Right lobe of liver (tissue), 6 donors: ENCODE measurements at places on chromosomes 3 and 15. TPM values are rescaled to one million over a fixed set of nuclear protein-coding genes. Genes with fewer than 3 reads are reported as not detected.

DNA sequence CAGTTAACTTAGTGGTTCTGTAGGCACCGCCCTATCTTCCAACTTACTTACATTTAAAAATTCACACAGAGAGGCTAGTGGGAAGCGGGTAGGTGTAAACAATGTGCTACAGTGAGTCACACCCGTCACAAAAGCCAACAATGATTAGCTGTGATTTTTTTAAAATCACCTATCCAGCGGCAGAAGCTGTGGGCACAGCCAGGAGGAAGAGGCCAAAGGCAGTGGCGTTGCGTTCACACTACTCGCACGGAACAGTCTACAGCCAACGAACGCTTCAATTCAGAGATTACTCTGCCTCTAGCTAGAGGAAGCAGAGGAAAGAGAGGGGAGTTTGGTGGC lies 2.5 kb upstream of the NLGN1 start:
- no peak for DNase-seq

SLC6A1 gene
- 61.9 TPM for total RNA-seq

DNA sequence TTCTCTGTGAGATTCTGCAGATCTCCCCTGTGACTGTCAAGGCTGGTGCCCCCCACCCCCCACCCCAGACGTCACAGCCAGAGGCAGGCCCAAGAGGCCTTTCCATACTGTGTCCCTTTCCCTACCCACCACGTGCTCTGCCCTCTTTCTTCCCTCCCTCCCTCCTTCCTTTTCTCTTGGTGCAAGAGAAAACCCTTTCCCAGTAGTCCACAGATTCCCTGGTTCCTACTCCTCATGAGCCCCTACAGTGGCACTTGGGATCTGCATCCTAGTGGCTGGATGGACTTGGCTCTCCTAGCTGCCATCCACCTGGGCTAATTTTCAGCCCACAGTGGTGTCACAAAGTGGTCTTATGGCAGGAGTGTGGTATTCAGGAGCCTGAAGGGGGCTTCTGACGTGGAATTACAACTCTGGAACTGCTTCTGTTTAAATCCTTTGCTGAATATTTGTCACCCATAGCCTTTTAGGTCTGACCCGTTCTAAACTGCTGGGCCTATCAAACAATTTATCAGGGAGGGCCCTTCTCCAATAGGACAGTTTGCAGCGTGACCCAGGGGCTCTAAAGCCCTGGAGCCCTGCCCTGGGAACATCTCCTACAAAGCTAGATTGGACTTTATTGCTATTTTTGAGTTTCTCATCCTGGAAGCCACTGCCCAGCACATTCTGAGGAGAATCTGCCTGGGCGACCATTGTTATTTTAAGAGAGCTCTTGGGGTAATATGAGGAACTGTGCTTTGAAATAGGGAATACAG lies 35.3 kb downstream of the KLF13 start:
- no peak for DNase-seq

GRCh38 chr3:74268753-74269152 lies 345.7 kb downstream of the CNTN3 start:
- DNase-seq: no peak

RNU5B-1 gene
- total RNA-seq: 35.4 TPM

DNA sequence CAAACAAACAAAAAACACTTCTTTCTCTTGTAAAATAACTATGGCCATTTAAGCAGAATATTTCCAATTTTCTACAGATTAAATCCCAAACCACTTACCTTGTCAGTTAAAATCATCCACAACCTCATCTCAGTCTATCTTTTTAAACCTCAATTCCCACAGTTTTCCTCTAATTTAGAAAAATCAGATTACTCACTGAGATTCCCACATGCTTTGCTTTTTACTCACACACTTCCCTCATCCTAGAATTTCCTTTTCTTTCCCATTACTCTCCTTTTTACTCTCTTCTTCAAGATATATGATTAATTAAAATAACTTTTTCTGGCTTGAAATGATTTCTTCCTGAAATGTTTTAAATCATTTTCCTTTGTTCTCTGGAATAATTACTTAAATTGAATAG lies 790.7 kb downstream of the ROBO1 start:
- DNase-seq: no peak

GRCh38 chr3:64321747-64322146 lies 96.5 kb upstream of the PRICKLE2 start:
- DNase-seq: no peak

RPL22L1 gene
- 126 TPM for total RNA-seq

LYZL4 gene
- total RNA-seq: not detected

GRCh38 chr15:68304589-68305337 lies 27.2 kb downstream of the FEM1B start:
- DNase-seq: no peak

ITIH1 gene
- total RNA-seq: 1,173 TPM

C3orf80 gene
- total RNA-seq: 1.2 TPM

DNA sequence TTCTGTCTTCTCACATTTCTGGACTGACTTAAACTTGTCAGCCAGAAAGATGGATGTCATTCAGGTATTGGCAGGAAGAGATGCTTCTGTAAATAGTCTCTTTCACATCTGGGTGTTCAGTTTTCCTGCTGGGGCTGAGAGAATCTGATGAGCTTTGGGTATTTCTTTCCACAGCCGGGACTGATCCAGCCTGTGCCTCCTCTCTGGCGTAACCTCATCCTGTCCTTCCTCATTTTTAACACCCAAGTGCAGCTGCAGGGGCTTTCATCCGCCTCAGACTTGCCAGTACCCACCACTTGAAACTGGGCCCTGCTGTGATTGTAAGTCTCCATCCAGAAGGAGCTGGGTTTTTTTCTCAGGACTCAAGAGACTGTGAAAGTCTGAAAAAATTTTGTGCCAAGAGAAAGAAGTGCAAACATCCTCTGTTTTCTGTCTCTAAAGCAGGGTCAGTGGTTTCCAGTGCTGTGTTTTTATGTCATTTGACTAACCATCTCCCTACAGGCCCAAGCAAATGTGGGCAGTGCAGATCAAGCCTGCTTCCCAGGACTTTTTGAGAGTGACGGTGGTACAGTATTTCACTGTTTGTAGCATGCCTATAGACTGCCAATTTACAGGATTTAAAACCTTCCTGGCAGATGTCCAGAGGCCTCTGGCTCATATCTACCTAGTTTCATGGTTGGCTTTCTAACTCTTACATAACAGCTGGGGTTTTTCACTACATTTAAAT lies 342.7 kb downstream of the PTPRG start:
- no peak for DNase-seq

- no peak for DNase-seq
Observed at GRCh38 chr3:28936154-28936553, 344.7 kb upstream of the RBMS3 start.

GRCh38 chr3:94522488-94522887 lies 459.6 kb downstream of the NSUN3 start:
- no peak for DNase-seq

DNA sequence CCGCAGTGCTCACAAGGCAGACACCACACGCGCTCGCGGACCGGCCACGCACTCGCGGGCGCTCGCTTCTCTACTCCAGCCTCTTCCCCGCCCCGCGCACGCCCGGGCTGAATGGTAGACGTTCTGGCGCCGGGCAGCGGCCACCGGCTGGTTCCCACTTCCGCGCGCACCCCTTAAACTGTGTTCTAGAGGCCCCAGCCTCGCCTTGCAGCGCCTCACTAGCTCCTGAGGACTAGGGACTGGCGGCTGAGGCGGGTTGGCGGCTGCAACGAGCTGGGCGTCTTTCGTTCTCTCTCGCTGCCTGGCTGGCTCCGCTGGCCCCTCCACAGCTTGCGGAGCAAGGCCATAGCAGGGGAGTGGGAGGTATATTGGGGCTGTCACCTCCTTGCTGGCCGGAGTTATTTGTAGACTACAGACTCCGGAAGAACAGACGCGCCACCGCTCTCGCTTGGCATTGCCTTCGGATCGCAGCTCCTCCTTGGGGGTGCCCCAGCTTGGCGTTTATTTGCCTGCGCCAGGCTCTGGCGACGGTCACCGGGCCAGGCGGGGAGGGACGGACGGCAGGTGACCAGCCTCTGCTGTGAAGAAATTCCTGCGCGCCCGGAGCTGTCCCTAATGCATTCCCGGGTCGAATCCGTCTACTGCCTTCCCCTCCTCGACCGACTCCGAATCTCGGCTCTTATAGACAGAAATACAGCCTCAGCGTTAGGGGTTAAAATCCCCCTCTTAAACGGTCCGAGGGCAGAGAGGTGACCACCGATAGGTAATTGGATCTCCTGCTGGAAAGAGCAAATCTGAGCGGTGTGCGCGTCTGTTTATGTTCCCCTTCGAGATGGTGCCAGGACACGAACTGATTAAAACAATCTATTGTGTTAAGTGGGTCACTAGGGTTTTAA lies 1.3 kb downstream of the GREM1 start:
- peak; percentile 74 for DNase-seq

DGKG gene
- 3.3 TPM for total RNA-seq

DNA sequence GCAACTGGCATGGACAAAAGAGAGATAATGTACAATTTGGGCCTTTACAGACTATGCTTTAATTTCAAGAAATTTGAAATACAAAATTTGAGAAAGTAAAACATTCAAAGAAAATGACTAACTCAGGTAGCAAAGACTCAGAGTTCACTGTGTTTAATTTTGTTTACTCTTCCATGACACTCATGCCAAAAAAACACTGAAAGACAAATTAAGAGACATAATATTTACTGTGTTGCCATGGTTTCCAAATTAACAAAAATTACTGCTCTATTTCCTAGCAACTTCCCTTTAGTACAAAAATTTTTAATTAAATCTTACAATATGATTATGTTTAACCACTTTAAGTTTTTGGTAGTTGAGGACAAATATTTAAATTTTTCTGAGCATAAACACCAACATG lies 29.6 kb downstream of the LRRFIP2 start:
- no peak for DNase-seq

ISLR gene
- total RNA-seq: 1.8 TPM

- no peak for DNase-seq
Observed at GRCh38 chr3:194622621-194623340, 10.4 kb downstream of the TMEM44 start.

- no peak for DNase-seq
Observed at GRCh38 chr3:107369791-107370190, 7.4 kb upstream of the CCDC54 start.

GRCh38 chr3:194001-194400 lies 2.6 kb upstream of the CHL1 start:
- DNase-seq: no peak
